Kidney epithelial cell (primary cell): ENCODE measurements at places on chromosomes 4 and X.
A peak's percentile ranks its signal among the peaks of the same experiment; 100 is the strongest.

DNA sequence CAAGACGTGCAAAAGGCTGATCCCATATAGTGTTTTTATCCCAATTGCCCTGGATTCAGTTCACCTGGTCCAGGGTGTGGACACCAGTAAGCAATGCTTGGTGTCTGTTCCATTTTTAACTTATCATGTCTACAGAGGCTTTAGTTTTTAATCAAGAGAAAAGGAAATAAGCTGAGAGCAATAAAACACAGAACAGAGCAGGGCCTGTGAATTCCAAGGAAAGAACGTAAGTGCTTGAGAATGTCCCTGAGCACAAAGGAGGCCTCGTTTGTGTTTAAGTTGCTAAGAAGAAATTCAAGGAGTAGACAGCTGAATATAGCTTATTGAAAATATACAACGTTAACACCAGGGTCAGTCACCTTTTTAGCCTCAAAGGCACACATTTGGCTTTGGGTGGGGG, 191.3 kb downstream of the GPC3 start:
- DNase-seq: no peak

DNA sequence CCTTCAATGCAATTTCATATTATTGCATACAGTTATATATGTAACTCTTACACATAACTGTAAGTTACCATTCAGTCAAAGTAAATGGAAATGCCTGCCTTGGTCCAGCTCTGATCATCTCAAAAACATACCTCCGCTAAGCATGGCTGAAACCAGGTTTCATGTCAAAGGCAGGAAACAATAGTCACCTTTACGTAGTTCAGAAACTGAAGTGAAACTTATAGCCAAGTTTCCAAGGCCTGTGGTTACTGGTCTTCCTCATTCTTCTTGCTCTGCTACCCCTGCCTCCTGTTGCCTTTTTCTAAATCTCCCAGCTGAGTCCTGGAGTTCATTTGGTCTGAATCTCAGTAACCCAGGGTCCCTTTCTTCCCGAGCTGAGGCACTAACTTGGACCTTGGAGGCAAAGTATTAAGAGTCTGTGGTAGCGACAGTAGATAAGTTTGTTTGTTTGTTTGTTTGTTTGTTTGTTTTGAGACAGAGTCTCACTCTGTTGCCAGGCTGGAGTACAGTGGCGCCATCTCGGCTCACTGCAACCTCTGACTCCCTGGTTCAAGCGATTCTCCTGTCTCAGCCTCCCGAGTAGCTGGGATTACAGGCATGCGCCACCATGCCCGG, 30.8 kb downstream of the DAPP1 start:
- DNase-seq: no peak

GRCh38 chrX:133776072-133776471, 209.3 kb downstream of the GPC3 start:
- no peak for DNase-seq

DNA sequence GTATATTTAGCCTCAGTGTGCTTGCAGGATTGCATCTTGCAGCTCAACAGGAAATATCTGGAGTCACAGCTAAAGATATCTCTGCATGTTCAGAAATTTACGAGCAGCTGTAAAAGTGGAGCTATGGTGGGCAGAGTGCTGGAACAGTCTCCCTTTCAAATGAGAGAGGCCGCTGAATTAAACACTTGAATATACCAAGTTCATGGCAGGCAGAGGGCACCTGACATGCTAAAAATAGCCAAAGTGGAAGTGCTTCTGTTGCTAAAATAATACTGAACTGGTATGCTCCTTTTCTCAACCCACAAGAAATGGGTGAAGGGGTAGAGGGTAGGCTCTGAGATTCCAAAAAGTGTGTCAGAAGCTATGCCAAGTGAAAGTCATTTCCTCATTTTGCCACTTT, 98.1 kb downstream of the MGST2 start:
- DNase-seq: no peak

- no peak for DNase-seq
Observed at GRCh38 chr4:29051381-29051965, 1668.7 kb upstream of the PCDH7 start.

- DNase-seq: no peak
Observed at GRCh38 chrX:103155201-103155600, 59.7 kb upstream of the BEX4 start.

GRCh38 chrX:44569122-44569521, 26.5 kb upstream of the FUNDC1 start:
- no peak for DNase-seq

GRCh38 chrX:12951595-12951975, 23.3 kb upstream of the TMSB4X start:
- DNase-seq: no peak

- no peak for DNase-seq
Observed at GRCh38 chr4:83250687-83251446, 33.7 kb downstream of the COQ2 start.

DNA sequence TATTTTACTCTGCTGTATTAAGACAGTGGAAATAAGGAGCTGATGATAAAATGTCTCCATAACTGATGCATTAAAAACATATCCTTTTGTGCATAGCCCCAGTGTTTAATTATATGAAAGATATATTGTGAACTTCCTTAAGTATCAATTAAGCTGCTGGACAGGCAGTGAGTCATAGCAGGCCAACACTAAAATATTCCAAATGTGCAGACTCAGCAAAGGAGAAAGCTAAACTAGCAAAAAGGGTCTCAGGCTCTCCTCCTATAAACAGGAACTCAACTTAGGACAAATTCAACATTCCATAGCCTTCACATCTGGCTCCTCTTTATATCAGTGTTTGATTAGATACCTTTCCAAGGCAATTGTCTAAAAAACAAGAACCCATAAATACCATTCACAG, 15.6 kb downstream of the TNMD start:
- no peak for DNase-seq

DNA sequence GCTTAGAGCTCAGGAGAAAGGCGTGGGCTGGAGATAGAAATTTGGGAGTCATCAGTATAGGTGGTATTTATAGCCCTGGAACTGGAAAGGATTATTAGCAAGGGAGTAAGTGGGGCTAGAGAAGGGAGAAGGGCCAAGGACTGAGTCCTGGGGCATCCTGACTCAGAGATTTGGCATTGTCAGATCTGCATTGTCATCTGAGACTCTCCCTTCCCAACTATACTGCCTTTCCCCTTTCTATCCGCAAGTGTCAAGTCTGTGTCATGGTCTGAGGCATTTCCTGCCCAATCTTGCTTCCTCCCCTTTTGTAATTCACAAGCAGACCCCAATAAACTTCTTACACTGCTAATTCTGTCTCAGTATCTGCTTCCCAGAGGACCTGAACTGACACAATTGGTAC, 24.4 kb upstream of the SLC25A43 start:
- DNase-seq: no peak

DNA sequence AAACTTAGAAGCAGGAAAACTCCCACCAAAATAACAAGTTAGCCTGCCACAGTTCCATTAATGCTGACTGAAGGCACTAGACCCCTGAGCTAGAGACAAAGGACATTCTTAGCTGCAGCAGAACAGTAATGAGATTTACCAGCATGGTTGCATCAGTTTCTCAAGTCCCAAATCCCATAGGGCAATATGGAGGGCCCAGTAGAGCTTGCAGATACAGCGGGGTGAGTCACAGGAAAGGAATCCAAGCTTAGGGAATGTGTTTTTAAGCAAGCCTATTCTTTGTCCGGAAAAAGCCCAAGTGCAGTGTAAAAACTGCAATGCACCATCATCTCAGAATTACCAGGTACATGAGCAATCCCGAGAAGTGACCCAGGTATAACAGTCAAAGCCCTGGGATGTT, 51.3 kb upstream of the EXOC1L start:
- DNase-seq: peak; percentile 56

- DNase-seq: no peak
Observed at GRCh38 chr4:106424426-106424825, 55.8 kb upstream of the GIMD1 start.
